ENCODE measurements at places on chromosomes 4 and X.

DNA sequence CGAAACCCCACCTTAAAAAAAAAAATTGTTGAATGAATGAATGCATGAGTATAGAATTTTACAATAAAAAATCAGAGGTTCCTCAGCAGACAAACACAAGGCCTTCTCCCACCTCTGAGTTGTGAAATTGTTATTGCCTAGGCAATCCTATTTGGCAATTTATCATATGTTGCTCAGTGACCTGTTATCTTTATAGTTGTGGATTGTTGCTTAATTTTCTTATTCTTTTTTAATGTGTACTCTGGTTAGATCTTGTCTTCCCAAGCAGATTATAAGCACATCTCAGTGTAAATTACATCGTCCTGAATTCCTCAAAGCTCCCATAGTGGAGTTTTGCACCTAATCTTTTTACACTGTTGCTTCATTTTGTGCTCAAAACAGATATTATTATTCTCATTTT is 71.9 kb downstream of the RBM47 start:
- no peak for DNase-seq

GRCh38 chr4:174425669-174426068 is 96.6 kb downstream of the HPGD start:
- DNase-seq, result no peak

GRCh38 chr4:94841864-94842221 is 84.1 kb downstream of the BMPR1B start:
- no peak for DNase-seq

- no peak for DNase-seq
These were observed 175.7 kb upstream of the RASGEF1B start for GRCh38 chr4:81647388-81647787.

GRCh38 chr4:75699299-75699698 is 25.1 kb upstream of the USO1 start:
- DNase-seq, result no peak

- DNase-seq, result no peak
These were observed 91.7 kb downstream of the CORIN start for GRCh38 chr4:47746122-47746521.

All from T-helper 2 cell (primary cell).